ENCODE measurements at places on chromosomes 1 and 21.
A peak's percentile ranks its signal among the peaks of the same experiment; 100 is the strongest.

GRCh38 chr1:106746448-106747085 is 309.9 kb upstream of the PRMT6 start:
- DNase-seq = no peak

DNA sequence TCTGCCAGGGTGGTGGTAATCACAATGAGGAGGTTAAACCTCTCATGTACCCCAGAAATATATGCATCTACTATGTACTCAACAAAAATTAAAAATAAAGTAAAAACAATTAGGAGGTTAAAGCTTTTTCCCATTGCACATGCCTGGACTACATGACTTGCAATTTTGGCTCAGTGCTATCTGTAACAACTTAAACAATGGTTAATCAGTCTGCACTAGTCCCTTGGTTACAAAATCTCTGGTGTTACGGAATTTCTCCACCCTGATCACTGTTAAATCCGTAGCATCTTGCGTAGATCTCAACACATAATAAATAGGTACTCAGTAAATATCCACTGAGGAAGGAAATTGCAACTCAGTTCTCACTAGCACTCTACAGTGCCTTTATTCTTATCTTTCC is 66.5 kb downstream of the SDCCAG8 start:
- no peak for DNase-seq

DNA sequence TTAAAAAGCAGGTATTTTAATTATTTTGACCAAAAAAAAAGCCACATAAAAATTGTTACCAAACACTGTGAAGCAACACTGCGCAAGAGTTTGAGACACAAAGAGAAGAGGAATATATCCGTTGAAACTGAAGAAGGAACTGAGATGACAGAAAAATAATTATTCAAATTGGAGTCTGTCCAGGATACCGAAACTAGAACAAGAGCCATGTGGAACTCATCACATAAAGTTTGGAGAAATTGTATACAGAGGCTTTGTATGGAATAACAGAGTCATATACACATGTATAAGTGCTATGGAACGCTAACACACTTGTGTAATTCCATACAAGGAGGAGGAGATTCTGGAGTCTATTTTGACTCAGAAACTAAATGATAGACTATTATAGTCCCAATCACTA is 675.1 kb upstream of the ADGRL2 start:
- no peak for DNase-seq

DNA sequence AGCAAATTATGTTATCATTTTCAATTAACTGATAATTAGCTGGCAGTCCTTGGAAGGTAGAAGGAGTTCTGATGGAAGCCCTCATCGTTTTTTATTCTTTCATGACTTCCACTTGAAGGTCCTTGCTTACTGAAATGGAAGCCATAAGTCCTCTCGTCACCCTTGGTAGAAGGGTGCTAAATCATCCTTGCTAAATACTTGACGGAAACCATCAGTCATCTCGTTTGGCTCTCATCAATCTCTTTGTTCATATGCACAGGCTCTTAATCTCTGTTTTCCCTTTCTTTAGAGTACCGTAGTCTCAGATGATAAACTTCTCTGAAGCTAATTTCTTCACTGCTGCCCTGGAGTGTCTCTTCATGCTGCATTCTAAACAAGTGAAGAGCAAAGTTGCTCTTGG is 34.5 kb downstream of the UCK2 start:
- DNase-seq = no peak

DNA sequence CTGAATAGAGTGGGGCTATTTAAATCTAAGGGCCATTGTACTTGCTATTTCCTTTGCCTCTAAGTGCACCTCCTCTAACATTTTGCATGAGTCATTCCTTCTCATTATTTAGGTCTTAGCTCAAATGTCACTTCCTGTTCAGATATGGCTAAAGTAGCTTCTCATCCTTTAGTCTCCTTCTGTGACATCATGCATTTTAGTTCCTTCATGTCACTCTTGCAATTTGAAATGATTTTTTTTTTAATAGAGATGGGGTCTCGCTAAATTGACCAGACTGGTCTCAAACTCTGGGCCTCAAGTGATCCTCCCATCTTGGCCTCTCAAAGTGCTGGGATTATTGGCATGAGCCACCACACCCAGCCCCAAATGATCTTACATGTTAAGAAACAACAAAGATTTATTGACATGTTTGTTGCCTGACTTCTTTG is 6.6 kb downstream of the TBX19 start:
- DNase-seq = no peak

- DNase-seq = no peak
Measured at GRCh38 chr1:231041719-231042261, 1.7 kb upstream of the FAM89A start.

DNA sequence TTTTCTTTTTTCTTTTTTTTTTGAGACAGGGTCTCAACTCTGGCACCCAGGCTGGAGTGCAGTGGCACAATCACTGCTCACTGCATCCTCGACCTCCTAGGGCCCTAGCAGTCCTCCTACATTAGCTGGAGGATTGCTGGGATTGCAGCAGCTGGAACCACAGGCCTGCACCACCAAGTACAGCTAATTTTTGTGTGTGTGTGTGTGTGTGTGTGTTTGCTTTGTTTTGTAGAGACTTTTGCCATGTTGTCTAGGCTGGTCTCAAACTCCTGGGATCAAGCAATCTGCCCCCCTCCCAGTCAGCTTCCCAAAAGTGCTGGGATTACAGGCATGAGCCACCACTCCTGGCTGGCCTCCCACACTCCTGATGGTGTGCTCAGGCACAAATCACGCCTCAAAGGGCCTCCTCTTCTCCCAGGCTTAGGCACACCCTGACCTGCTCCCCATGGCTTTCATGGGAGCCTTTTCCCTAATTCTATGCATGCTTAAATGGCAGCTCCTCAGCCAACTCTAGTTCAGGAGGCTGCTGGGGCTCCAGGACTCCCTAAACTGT is 9.4 kb downstream of the FAM229A start:
- no peak for DNase-seq

GRCh38 chr1:46618754-46619415 is 2.3 kb upstream of the MOB3C start:
- DNase-seq = no peak

DNA sequence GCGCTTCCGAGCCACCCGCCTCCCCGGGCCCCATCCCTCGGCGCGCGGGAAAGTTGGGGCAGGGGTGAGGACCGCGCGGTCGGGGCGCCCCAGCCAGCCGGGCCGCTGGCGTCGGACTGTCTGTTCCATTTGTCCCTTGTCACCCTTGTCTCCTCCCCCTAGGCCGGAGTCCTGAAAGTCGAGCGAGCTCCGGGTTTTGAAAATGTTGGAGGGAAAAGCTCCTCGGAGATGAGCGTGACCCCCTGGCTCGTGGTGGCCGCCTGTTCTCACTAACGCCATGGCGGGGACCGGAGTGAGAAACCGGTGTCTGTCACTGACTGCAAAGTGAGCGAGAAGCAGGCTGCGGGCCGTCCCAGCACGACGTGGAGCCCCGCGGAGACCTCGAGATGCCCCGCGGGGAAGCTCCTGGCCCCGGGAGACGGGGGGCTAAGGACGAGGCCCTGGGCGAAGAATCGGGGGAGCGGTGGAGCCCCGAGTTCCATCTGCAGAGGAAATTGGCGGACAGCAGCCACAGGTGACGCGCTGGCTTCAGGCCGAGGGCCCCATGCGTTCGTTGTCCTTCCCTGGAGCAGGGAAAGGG is 491 bp downstream of the PER3 start:
- no peak for DNase-seq

DNA sequence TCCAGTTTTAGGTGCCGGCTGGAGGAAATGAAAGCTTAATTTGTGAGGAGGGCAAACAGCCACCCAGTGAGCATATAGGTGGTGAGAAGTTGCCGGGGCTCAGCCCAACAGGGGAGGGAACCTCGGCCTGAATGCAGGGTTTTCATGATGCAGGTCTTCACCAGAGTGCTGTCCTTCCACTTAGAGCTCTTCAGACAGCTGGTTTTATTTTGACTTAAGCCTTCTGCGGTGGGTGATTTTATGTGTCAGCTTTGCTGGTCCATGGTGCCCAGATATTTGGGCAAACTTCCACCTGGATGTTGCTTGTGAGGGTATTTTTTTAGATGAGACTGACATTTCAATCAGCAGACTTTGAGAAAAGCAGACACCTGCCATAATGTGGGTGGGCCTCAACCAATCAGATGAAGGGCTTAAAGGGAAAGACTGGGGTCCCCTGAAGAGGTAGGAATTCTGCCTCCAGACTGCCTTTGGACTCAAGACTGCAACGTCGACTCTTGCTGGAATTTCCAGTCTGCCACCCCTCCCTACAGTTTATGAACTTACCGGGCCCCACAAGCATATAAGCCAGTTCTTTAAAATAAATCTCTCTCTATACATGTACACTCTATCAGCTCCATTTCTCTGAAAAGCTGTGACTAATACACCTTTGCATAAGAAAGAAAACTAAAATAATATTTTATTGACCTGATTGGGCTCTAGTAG is 72.8 kb downstream of the RHOU start:
- no peak for DNase-seq

GRCh38 chr1:196558411-196558810 is 49.8 kb downstream of the KCNT2 start:
- DNase-seq = no peak

GRCh38 chr1:84278905-84279304 is 22.6 kb upstream of the SAMD13 start:
- DNase-seq = no peak

DNA sequence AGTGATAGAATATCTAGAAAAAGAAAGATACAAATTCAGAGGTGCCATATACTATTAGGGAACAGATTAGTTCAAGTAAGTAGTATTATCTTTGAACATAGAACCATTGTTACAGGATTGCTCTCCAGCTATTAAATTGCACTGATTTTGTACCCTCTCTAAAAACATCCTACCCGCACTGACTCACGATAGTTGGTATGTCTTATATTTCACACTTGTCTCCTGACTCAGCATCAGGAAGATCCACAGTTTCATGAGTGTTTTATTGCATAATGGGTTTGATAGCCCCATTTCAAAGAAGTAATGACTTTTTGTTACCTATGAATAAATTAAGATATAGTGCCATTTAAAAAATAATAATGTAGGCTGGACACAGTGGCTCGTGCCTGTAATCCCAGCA is 6.0 kb downstream of the TATDN3 start:
- no peak for DNase-seq

DNA sequence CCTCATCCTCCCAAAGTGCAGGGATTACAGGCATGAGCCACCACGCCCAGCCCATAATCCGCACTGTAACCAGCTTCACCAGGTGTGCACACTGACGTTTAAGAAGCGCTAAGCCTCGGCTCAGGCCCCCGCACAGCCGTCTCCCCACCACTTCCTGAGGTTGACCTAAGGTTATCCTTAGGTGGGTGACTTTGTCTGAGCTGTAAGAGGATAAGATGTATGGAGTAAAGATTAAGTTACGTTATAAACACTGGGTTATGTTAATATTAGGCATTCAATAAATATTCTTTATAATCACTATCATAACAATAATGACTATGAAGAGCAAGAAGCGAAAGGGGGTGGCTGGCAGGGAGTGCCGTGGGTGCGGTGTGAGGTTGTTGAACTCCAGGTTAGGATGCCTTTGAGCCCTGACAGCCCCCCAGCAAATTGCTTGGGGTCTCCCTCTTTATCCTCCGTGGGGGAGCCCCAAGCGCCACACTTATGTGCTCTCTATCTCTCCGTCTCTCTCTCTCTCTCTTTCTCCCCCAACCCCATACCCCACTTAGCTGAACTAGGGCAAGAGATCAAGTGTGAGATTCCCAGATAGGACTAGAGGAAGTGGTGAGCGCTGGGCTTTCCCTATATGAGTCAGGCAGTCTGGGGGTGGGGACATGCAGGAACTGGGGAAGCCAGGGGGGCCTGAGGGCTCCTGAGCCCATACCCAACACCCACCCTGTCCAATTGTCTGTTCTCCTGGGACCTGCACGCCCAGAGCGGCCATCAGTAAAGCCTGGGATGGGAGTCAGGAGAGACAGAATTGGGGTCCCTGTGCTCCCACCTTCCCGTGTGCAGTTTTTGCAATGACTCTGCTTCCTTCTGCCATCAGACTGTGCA is 7.6 kb downstream of the EFHD2 start:
- no peak for DNase-seq

GRCh38 chr1:229136822-229137221 is 134.1 kb upstream of the RAB4A start:
- DNase-seq = no peak

- DNase-seq = peak; percentile 99
Measured at GRCh38 chr1:153566414-153567371, 1.0 kb upstream of the S100A2 start.

DNA sequence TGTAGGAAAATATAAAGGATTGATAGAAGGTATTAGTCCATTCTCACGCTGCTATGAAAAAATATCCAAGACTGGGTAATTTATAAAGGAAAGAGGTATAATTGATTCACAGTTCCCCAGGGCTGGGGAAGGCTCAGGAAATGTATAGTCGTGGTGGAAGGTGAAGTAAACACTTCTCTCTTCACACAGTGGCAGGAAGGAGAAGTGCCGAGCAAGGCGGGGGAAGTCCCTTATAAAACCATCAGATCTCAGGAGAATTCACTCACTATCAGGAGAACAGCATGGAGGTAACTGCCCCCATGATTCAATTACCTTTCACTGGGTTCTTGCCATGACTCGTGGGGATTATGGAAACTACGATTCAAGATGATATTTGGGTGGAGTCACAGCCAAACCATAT is 1806.0 kb downstream of the MRPL39 start:
- DNase-seq = no peak

DNA sequence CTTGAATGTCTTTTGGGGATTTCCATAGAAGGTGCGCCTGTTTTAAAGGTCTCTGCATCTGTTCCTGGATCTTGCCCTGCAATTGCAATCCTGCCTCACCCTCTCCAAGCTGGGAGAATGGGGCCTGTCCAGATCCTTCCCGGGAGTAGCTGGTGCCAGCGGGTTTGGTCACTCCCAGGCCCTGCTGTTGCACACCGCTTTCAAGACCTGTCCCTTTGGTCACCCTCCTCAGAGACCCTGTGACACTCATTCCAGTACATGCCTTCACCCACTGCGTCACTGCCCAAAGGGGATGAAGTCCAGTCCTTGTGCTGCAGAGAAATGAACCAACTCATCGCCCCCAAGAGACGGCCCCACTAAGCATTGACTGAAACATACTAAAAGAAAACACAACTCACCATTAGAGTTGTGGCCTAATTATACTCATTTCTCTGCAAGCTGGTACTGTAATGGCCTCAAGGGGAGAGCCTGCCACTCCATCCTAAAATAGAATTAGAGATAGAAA is 1.9 kb upstream of the IRF2BP2 start:
- DNase-seq = no peak

DNA sequence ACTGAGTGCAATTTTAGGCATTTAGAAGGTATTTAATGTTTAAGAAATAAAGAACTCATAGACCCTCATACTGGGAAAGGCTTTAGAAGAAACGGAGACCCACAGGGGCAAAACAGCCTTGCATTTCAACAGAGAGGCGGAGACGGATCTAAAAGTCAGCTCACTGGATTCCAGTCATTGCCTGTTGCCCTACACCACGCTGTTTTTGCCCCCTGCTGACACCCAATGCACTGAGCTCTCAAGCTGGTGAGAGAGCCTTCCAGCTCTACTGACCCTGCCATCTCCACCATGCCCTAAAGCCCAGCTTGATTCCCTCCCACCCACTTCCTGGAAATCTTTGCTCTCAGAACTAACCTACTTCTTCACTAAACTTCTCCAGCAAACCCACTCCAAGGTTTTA is 7.2 kb upstream of the TRAF3IP3 start:
- no peak for DNase-seq

GRCh38 chr21:29034678-29035077 is 10.2 kb downstream of the USP16 start:
- DNase-seq = no peak
